Activated gamma-delta T cell treated with Interleukin-2 at 50 U/mL for 16 hours (primary cell): ENCODE measurements at places on chromosomes 2 and 18.

GRCh38 chr2:227340106-227340505 lies 15.1 kb downstream of the MFF start:
- DNase-seq = no peak

GRCh38 chr18:44290366-44290977 lies 390.2 kb upstream of the SETBP1 start:
- DNase-seq = no peak

GRCh38 chr18:45019469-45019868 lies 338.8 kb downstream of the SETBP1 start:
- DNase-seq = no peak

GRCh38 chr18:70195014-70195614 lies 10.4 kb downstream of the RTTN start:
- no peak for DNase-seq

- DNase-seq = no peak
Measured at GRCh38 chr2:84175340-84175739, 283.7 kb downstream of the SUCLG1 start.

- no peak for DNase-seq
Measured at GRCh38 chr18:58473071-58473470, 155.8 kb downstream of the ALPK2 start.

DNA sequence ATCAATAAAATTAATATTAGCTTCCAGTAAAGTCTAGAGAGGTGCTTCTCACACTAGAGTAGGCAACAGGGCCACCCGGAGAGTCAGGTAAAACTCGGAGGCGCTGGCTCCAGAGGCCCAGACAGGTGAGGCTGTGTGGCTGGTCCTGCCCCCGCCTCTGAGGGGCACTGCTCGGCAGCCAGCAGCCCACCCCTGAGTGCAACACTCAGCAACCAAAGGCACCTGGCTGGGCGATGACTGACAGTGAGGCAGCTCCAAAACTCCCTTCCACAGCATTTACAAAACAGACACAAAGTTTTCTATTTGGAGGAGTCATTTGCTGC lies 138.8 kb upstream of the ID2 start:
- DNase-seq = no peak

DNA sequence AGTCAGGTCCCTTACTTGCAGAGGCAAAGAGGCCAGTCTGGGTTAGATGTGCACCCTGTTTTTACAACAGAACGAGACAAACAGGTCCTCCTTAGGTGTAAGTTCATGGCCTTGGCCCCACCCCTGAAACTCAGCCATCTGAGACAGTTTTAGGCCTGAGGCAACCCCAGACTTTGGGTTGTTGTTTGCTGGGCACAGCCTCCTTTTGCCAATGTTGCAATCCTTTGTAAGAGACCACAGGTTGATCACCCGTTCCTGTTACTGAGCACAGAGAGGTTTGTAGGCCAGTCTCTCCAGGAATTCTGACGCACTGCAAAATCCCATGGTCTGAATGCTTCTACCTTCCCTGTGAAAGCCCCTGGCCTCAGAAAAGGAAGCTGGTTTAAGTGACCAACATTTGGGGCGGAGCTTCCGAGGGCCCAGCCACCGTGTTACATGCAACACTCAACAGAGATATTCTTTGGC lies 15.5 kb upstream of the IL1RN start:
- DNase-seq = no peak

GRCh38 chr2:139622691-139623090 lies 842.5 kb upstream of the NXPH2 start:
- DNase-seq = no peak

DNA sequence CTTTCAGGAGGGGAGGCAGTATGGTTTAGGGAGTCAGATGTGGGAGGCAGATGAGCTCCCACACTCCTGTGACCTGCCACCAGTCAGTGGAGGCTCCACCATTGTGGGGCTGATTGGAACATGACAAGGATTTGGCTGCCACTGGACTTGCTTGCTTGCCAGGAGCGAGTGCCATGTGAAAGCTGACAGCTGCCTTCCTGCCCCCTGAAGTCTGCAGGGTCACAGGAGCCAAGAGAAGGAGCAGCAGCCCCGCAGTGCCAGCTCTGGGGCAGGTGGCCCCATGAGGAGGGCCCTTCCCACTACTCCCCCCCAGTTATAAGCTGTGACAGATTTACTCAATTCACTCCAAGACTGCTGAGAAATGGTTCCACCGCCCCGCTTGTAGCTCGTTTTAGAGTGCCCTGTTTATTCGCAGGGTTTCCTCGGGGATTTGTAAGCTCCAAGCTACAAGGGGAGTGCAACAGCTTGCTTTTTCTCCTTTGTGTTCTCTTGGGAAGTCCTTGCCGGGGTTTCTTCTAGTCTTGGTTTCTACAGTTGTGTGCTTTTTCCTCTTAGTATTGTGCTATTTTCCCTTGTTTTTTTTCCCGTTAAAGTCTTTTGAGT lies 414.3 kb downstream of the MEIS1 start:
- DNase-seq = no peak

DNA sequence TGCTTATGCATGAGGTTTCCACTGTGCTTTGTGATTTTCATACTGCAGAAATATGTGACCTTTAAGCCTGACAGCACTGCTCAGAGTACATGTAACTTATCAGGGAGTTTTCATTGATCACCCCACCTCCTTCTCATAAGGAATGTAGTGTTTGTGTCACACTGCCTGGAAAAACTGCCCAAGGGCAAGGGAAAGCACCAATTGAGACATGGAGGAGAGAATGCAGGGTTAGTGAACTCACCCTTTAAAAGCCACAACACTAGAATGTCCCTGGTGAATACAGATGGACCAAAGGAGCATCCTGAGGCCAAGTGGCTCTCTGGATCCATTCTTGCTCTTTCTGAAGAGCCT lies 147.2 kb upstream of the SPATS2L start:
- no peak for DNase-seq

DNA sequence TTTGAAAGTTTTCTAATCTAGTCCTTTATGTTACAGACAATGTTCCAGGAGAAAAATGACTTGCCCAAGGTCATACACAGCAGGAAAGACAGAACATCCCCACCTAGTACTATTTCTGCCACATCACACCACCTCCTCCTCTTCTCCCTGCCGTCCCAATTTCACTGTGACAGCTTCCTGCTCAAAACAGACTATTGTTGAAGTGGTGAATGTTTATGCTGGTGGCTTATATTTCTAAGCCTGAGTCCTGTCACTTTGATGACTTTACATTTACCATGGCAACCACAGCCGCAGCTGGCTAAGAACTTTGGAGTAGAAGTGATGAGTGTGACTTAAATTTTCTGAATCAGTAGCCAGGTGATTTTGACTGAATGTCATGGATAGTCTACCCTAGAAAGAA lies 10.0 kb downstream of the GALNT5 start:
- DNase-seq = no peak

GRCh38 chr2:109210431-109211200 lies 81.6 kb downstream of the SH3RF3 start:
- DNase-seq = no peak

- no peak for DNase-seq
Measured at GRCh38 chr2:233915128-233915527, 2.0 kb upstream of the TRPM8 start.

DNA sequence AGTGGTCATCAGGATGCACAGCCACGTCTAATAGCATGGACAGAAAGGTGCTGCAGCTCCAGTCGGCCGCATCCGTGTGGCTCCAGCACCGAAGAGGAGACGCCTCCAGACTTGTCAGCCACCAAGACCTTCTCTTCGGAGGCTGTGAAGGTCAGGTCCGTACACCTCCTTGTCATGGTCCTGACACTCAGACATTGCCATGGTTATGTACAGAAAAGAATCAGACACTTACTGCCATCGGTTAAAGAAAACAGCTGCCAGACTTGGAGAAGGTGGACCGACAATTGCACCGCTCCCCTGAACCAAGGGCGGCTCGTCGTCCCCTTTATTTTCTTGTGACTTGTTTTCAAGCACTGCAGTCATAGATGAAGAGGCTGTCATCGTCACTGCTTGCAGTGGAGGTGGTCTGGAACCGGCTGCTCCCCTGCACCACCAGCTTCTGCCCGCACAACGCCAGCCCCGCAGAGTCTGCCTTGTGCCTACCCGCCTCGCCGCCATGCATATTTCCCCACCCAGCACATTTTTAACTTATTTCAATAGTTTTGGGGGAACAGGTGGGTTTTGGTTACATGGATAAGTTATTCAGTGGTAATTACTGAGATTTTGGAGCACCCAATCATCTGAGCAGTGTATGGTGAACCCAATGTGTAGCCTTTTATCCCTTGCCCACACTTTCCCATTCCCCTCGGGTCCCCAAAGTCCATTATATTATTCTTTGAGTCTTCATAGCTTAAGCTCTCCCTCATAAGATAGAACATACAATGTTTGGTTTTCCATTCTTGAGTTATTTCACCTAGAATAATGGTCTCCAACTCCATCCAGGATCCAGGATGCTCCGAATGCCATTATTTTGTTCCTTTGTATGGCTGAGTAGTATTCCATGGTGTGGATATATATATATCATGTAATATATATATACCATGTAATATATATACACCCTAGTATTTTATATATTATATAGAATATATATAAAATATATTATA lies 18.1 kb downstream of the FBXO48 start:
- DNase-seq = no peak

- DNase-seq = no peak
Measured at GRCh38 chr2:30456106-30456505, 9.1 kb downstream of the LCLAT1 start.

DNA sequence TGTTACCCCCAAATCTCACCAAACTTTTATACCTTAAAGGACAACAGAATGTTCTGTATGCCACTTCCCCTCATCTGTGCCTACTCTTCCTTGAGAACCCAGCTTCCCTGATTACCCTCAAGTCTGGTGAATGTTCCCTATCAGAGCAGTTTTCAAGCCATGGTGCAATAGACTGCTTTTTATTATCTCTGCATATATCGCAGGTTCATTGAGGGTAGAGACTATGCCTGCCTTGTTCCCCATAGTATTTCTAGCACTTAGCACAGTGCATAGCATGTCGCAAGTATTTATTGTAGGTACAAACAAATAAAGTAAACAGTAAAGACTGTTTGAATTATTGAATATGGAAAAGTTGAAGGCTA lies 146.6 kb downstream of the HAUS1 start:
- no peak for DNase-seq

- DNase-seq = peak; percentile 85
Measured at GRCh38 chr2:105337122-105338019, at the start of gene C2orf49. C2orf49 (plus strand) TSS chr2:105337540; CDS start chr2:105337588, 48 bp downstream.

GRCh38 chr2:121865914-121866313 lies 110.5 kb downstream of the TSN start:
- DNase-seq = no peak

GRCh38 chr2:129912066-129912820 lies 67.2 kb upstream of the RAB6C start:
- DNase-seq = no peak

DNA sequence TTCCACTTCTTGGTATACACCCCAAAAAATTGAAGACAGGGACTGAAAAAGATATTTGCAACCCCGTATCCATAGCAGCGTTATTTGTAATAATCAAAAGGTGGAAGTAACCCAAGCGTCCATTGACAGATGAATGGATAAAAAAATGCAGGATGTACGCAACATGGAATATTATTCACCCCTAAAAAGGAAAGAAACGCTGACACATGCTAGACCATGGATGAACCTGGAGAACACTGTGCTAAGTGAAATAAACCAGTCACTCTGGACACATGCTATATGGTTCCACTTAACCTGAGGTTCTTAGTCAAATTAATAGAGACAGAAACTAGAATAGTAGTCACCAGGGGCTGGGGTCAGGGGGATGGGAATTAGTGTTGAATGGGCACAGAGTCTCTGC lies 38.6 kb upstream of the PRLH start:
- DNase-seq = no peak
